ENCODE measurements at places on chromosomes 12 and 14. TPM values are rescaled to one million over a fixed set of nuclear protein-coding genes. Genes with fewer than 3 reads are reported as not detected.

- DNase-seq = no peak
Measured at GRCh38 chr14:96089401-96089800, 50.2 kb downstream of the C14orf132 start.

The RAPGEF3 gene
- 25.9 TPM for total RNA-seq

The MANSC4 gene
- total RNA-seq = 0.73 TPM

The CELA1 gene
- not detected for total RNA-seq
